COR-L47 (cell line): ENCODE measurements at places on chromosomes 16 and 17.
A peak's percentile ranks its signal among the peaks of the same experiment; 100 is the strongest.

DNA sequence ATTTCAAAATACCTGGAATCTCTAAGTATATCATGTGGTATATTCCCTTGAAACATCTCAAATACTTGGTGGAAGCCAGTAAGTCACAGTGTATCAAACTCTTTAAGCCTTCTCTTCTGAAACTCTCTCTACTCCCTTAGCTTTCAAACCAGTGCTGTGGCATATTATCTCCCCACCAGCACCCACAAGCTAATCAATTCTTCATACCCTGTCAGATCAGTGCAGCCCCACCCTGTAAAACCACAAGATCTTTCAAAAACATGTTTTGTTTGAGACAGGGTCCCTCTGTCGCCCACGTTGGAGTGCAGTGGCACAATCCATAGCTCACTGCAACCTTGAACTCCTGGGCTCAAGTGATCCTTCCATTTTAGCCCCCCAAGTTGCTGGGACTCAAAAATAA, 91.6 kb upstream of the C17orf78 start:
- no peak for DNase-seq

DNA sequence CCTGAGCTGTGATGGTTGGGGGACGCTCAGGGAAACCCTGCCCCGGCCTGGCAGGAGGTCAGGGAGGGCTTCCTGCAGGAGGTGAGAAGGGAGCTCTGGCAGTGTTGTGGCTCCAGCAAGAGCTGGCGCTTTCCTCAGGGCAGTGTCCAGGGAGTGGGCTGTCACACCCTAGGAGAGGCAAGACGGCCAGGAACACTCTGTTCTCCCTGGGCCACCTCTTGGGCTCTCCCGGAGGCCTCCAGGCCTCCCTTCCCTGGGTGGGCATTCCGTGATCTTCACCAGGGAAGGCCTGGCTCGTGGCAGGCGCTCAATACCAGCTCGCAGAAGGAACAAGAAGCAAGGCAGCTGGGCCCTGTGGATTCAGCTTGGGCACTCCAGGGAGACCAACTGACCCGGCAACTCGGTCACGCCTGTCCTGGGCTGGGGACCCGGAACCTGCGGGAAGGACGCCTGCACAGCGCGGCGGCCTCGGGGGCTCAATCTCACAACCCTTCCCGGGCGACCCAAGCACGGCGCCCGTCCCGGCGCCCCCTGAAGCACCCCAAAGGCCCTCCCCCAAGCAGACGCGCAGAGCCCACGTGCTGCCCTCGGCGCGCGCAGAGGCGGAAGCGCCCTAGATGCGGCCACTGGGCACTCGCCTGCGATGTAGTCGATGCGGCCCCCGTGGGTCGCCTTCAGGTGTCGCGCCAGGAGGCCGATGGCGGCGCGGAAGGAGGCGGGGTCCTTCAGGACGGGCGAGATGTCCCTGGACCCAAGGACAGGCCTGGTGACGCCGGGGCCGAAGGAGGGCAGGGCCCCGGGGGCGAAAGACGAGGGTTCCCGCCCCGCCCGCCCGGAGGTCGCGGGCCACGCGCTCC, 588 bp downstream of the APRT start:
- peak; percentile 84 for DNase-seq

- DNase-seq: no peak
These were observed 130.8 kb downstream of the SDK2 start for GRCh38 chr17:73513426-73513825.

DNA sequence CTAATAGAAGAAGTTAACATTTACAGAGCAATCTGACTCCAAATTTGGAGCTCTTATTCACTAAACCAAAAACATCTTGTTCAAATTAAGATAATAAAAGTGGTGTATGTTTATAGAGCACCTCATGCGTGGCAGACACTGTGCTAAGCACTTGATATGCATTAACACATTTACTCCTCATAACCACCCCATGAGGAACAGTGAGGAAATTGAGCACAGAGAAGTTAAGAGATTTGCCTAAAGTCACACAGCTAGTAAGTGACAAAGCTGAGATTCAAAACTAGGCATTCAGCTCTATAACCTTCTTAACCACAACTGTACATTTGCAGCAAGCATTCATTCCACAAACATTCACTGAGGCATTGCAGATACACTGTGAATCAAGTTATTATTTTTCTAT, 94.0 kb downstream of the VAT1L start:
- DNase-seq: no peak

DNA sequence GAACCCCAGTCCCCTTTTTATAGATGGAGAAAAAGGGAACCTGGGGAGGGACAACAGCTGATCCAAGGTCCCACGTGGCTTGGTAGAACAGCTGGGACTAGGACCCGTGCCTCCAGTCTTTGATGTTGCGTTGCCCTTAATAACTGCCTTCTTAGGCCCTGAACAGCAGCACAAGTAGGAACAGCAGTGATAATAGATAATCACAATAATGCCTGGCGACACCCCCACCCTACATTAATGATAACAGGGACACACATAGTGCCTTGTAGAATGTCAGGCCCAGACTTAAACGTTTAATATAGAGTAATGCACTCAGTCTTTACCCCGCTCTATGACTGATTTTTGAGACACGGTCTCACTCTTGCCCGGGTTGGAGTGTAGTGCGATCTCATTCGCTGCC, 96.4 kb downstream of the ABCC6 start:
- DNase-seq: no peak

DNA sequence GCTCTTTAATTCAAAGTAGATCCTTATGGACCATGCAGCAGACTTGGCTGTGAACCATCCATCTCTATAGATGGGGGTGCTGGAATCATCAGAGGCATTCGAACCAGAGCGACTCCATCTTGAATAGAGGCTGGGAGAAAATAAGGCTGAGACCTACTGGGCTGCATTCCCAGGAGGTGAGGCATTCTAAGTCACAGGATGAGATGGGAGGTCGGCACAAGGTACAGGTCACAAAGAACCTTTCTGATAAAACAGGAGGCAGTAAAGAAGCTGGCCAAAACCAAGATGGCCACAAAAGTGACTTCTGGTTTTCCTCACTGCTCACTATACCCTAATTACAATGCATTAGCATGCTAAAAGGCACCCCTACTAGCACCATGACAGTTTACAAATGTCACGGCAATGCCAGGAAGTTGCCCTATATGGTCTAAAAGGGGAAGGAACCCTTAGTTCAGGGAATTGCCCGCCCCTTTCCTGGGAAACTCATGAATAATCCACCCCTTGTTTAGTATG, 89.2 kb upstream of the BRD7 start:
- DNase-seq: no peak

GRCh38 chr17:66214884-66215528, 14.2 kb downstream of the APOH start:
- DNase-seq: peak; percentile 25

DNA sequence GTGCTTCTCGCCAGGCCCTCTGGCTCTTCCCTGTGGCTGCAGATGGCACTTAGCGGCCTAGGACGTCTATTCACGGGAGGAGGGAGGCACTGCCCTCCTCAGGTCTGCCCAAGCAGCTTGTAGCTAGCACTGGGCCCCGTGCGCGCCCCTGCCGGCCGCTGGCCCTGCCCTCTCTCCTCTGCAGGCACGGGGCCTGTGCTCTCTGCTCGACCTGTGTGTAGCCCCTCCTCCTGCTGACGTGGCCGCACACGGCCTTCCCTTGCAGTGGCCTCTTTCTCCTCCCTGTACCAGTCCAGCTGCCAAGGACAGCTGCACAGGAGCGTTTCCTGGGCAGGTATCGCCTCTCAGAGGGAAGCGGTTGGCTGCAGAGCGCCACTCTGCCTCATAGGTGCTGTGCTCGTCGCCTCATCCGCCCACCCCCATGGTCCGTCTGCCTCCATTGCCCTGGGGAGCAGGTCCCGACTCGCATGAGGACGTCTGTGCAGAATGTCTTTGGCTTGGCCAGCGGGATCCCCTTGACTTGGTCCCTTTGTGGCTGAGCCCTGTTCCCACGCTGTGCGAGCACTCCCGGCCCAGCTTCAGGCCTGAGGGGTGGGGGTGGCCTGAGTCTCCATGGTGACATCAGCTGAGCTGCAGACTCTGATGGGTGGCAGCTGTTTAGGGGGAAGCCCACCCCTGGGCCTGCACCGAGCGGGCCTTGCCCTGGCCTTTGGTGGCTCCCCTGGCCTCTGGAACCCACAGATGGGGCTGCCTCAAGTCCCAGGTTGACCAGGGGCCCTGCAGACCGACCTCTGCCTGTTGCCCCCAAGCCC, 34.6 kb downstream of the TSC2 start:
- no peak for DNase-seq

DNA sequence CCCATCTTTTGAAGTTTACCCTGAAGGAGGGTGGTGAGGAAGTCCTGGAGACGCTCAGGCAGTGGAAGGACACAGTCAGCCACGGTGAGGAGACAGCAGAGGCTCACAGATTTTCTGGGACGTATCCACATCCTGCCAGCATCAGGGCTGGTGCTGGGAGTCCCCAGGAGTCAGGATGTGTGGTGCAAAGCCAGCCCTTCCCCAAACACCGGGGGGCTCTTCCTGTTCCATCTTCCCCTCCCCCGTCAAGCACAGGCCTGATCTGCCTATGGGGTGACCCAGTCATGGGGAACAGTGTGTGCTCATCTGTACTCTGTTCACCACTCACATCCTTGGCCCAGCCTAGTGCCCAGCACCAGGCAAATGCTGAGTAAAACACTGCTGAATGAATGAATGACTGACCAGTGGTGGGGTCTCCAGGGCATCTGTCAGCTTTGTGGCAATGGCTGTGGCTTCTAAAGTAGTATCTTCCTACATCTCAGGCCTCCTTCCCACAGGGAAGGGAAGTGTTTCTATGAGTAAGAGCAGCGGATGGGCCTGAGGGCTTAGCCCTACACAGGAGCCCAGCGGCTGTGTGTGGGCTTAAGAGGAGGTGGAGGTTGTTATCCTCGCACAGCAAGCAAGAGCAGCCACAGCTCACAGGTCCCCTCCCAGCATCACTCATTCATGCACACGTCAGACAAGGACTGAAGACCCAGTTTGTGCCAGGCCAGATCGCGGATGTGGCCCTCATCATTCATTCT, 23.3 kb downstream of the NOS2 start:
- no peak for DNase-seq

DNA sequence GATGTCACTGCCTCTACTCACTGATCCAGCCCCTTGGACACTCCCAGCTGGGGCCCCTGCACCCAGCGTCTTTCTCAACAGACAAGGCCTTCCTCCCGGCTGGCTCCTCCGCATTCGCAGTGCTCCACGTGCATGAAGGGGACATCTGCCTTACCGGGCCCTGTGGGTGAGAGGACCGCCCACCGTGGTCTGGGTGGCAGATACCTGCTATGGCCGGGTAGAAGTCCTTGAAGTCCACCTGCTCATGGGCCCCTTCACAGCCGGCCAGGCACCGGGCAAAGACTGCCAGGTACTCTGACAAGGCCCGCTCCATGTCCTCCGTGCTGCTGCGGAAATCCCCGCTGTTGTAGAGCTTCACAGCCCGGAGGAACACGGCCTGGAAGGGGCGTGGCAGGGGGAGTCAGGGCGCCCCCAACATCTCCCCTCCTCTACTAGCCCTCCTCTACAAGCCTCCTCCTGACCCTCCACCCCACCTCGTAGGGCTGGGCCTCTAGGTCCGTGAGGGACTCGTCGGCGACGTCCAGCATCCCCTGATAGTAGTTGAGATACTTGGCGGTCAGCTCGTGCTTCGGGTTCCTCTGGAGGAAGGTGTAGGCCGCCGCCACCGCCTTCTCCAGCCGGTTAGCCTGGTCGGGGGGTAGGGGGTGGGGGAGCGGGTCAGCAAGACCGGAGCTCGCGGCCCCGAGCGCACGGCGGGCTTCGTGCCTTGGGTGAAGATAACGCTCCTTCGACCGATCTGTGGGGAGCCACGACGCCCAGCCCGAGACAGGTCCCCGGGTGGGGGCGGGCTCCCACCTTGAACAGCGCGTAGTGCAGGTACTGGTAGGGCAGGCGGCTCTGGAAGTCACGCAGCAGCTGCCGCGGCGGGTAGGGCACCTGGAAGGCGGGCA, 845 bp downstream of the P3H4 start:
- peak; percentile 57 for DNase-seq

DNA sequence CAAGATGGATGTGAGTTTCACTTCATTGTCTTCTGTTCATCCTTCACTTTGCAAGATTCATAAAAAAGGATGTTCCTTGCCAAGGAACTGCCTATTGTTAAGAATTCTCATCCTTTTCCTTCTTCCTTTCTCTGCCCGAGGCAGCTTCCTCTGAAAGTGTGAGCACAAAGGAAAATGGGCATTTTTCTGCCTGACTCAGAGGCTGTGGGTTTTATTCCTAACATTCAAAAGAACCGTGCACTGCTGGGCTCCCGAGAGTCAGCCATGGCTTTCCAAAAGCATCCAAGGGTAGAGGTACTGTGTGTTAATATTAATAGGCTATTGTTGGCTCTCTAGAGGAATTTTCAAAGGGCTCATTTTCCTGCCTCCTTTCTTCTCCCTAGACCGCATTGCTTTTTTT, 289.4 kb downstream of the ABCC12 start:
- DNase-seq: no peak

DNA sequence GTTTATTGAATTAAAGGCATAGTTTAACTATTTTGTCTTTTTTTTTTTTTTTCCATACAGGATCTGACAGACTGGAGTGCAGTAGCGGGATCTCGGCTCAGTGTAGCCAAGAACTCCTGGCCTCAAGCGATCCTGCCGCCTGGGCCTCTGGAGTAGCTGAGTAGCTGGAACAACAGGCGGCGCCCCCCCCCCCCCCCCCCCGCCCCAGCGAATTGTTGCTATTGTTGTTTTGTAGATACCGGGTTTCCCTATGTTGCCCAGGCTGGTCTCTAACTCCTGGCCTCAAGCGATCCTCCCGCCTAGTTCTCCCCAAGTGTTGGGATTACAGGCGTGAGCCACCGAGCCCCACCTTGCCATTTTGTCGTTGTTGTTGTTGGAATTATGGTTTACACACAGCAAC, 1.3 kb upstream of the CENPV start:
- no peak for DNase-seq

DNA sequence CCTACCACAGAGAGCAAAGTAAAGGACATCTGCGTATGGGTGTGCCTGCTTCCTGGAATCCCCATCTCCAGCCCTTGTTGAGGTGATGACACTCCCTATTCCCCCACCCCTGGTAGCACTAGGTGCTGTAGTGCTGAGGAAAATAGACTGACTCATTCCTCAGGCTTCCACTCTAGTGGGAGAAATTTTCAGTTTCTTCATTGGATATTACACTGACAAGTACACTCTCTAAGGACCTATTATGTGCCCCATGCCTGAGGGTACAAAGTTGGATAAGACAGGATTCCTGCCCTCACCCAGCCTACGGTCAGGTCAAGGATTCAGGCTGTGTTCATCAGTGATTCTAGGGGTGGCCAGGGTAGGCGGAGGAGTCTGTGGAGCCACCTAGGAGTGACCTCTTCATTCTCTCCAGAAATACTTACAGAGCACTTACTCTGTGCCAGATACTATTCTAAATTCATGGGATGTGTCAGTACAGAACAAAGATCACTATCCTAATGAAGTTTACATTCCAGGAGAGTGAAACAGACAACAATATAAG, 4.5 kb upstream of the ZC3H7A start:
- no peak for DNase-seq

DNA sequence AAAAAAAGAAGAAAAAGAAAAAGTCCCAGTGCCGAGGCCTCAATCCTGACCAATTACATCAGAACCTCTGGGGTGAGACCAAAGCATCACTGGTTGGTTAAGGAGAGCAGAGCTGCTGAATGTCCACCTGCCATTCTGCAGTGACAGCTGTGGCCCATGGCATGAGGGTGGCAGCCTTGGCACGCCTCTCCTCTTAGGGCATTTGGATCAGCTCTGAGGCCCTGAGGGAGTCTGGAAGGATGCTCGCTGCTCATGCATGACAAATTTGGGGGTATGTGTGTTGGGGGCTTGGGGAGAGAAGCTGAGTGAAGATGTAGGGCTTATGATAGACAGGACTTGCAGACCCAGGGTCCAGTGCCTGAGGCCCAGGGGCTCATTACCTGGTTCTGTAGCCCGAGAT, 26.3 kb downstream of the MYLK3 start:
- DNase-seq: no peak
